ENCODE measurements at places on chromosomes 4 and X.

DNA sequence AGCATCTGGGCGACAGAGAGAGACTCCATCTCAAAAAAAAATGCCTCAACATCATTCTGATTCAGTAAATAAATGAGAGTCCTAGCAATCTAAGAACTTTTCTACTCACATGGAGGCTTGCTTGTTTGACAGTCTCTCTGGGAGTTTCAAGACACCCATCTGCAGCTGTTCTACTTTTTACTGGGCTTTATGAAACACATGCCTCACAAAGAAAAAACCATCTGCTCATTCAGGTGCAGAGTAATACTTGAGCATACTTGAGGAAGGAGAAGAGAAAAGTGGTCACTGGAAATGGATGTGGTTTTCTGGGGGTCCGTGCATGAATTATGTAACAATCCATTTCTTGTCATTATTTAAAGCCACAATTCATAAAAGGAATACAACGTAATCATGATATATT is 87.1 kb upstream of the DDX53 start:
- DNase-seq: no peak

GRCh38 chr4:86296865-86297264 is 63.0 kb downstream of the MAPK10 start:
- no peak for DNase-seq

DNA sequence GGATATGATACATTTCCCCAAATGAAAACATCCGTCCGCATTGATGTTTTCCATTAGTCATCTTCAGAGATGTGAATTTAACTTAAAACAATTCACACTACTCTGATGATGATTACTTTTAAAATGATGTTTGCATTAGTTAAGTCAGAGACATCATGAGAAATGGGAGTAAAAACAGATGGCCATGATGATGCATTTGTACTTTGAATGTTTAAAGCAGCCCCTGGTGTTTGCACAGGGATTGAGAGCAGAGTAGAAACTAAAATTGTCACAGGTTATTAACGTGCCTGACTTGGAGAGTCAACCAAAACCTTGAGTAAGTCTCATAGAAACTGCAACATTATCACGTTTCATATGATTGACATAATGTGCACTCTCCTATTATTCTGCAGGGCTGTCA is 117.2 kb downstream of the CFAP299 start:
- no peak for DNase-seq

DNA sequence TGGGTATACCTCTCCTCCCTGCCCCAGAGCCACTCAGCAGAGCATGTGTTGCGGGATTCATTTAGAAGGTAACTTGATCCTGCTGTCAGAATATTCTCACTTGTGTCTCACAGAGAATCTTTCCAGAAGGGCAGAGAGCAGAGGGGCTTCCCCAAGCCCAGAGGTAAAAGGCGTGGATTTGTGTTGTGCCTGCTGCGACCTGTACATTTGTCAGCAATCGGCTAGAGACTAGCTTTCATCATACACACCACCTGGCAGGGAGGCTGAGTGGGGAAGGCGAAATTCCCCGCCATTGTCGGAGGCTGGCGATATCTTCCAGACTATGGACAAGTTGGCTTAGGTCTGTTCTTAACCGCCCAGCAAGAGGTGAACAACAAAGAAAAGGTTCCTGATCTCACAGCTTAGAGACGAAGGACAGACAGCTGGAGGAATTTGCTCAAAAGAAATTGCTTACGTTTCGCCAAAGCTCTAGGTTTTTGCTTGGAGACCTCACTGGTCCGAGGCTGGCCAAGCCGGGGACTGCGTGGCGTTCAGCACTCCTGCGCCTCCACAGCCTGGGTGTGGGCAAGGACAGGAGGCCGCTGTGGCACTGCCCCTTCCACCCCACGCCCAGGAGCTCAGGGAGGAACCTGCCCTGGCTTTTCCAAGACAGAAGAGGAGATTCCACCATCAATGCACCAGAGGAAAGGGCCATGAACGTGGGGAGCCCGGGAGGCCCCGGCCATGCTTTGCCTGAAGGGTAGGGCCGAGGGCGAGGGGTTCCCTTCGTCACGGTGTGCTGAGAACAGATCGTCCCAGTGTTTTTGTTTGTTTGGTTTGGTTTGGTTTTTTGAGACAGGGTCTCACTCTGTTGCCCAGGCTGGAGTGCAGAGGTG is 69.4 kb downstream of the DCTD start:
- DNase-seq: no peak

- no peak for DNase-seq
Measured at GRCh38 chr4:151150821-151151580, 51.6 kb downstream of the RPS3A start.

DNA sequence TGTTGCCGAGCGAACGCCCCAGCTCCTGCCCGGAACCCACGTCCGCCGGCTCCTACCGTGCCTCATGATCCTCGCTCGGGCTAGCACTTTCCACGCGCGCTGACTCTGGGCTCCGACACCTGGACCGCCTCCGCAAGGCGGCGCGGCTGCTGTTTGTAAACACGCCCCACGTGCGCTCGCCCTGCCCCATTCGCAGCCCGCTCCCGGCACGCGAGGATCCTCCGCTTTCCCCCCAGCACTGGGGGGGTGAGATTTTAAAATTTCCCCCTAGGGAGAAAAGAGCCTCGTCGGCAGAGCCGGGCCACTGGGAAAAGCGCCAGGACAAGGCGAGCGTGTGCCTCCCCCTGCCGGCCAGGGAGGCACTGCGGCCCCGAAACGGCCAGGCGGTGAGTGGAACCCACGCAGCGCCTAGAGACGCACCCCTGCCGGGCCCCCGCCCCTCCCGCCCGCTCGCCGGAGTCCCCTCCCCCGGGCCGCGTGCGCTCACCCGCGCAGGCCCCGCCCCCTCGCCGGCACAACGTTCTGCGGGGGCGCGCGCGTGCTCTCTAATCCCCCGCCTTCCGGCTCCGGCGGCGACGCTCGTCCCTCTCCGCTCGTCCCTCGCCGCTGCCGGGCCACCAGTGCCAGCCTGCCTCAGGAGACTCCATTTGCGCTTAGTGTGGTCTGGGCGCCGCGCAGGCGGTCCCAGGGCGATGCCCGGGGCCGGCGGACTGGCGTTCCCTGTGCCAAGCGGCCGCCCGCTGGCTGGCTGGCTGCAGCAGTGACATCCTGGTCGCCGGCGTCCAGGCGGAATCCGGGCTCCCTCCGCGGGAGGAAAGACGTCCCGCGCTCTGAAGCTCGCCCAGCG is at the start of gene TIGD2:
TSS of gene TIGD2 (plus strand) at position 548 of the 847 bp plus-strand sequence. CDS start 1,442 bp downstream, outside the sequence.
- peak; percentile 82 for DNase-seq

GRCh38 chrX:23403849-23404248 is 69.2 kb downstream of the PTCHD1 start:
- no peak for DNase-seq

DNA sequence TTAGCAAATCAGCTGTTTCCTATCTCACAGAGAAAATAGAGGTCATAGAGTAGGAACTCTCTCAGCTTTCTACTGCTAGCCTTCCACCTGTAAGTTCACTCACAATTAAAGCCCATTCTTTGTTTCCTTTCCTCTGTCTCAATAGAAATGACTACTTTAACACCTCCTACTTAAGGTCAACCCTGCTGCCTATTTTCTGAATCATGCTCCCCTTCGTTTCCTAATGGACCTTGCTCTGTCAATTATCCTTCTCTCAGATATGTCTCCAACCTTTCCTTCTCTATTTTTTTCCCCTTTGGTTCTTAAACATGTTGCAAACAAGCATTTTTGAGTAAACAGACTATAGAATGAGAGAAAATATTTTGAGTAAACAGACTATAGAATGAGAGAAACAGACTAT is 5.1 kb upstream of the PAQR3 start:
- no peak for DNase-seq

DNA sequence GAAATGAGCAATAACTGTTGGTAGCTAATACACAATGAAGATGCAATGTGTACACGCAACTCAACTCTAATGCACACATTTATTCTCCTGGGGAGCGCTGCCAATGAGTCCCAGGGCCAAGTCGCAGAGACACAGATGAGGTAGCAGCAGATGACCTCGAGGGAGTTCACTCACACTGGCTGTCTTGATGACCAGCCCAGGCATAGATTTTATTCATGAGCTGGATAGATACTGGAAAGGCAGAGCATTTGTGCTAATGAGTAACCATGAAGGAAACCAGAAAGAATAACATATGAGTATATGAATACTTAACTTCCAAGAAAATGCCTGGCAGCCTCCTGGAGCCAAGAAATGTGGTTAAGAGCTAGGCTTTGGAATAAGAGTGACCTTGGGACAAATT is 42.3 kb downstream of the RASL11B start:
- no peak for DNase-seq

- no peak for DNase-seq
Measured at GRCh38 chr4:100117750-100118149, 72.5 kb downstream of the DDIT4L start.

- no peak for DNase-seq
Measured at GRCh38 chrX:139762400-139763183, 54.6 kb upstream of the MCF2 start.

DNA sequence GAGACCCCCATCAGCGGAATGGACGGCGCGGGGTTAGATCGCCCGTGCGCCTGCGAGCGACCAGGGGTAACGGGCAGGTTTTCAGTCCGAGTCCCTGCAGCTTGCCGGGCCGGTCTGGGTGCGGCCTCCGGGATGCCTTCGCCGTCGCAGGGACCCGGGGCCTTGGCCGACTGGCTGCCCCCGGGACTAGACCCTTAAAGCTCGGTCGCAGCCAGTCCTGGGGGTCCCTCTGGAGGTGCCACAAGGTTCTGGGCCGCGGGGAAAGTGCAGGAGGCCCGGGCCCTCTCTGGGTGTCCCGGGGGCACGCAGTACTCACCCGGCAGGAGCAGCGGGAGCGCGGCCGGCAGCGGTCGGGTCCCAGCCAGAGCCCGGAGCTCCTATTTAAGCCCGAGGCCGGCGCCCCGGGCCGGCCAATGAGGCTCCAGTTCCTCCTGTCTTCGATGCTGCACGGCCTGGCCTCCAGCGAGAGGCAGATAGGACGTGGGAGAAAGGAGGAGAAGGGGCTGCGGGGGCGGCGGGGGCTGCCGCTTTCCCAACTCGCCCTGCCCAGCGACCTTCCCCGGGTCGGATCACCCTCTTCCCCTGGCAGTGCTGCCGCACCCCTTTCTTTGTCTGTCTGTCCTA is at the start of gene SPON2:
TSS of gene SPON2 (minus strand) at position 356 of the 624 bp plus-strand sequence.
- no peak for DNase-seq

DNA sequence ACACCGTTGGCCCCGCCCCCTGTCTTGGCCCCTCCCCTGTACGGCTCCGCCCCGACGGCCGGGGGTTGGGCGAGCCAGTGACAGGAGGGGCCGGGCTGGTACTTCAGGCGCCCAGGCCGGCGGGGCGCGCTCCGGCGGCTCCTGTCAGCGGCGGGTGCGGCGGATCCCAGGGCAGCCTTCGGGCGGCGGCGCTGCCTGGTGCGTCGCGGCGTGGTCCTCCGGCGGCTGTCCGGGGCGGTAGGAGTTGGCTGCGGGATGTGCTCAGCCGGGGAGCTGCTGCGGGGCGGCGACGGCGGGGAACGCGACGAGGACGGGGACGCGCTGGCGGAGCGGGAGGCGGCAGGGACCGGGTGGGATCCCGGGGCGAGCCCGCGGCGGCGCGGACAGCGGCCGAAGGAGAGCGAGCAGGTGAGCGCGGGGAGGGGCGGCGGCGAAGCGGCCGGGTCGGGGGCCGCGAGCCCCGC is at the start of gene FAM241A:
TSS of gene FAM241A (plus strand) at position 129 of the 464 bp plus-strand sequence. CDS start at position 256, 127 bp downstream.
- DNase-seq: peak; percentile 79

DNA sequence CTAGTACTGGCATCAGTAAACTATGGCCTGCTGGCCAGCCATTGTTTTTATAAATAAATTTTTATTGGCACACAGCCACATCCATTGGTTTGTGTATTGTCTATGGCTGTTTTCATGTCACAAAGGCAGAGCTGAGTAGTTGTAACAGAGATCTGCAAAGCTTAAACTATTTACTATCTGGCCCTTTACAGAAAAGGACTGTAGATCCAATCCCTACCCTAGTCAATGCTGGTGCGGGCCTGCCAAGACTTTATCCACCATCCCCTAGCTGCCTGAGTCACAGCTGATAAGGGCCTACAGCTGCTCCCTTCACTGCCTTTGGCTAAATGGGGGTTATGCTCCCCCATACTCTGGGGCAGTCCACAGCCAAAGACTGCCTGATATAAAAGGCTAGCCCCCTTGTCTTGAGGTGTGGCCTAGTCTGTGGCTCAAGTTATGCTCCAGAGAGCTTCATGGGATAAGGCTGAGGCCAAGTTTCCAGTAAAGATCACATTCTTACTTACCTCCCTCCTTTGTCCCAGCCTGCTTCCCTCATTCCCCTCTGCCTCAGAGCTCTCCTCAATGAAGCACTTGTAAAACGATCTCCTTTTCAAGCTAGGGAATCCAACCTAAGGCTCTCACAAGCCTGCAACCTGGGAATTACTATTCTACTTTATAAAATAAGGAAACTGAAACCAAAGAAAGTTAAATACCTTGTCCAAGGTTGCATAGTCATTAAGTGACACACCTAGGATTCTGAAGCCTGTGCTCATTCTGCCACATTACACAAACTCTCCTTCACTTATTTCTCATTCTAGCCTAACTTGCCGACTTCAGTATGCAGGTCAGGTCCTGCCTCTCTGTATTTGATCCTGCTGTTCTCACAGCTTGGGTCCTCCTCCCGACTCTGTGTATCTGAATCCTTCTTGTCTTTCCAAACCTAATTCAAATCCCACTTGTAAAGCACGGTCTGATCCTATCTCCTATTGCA is 20.7 kb downstream of the ACE2 start:
- DNase-seq: peak; percentile 44

DNA sequence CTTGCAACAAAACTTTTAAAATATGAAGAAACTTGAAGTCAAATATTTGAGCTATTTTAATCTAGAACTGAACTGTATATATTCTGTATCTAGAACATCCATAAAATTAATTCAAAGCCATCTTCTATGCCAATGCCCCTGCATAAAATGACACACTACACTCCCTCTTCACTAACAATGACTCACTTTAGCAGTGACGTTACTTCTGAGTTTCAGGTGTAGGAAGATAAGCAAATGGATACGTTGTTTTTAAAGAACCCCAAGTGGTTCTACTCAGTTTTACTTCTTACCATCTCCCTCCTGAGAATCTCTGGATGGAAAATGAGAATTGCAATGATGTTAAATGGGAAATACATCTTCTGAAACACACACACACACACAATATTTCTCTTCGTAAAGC is 45.2 kb downstream of the CXXC4 start:
- DNase-seq: peak; percentile 27

- DNase-seq: no peak
Measured at GRCh38 chrX:109974906-109975655, 27.8 kb upstream of the TMEM164 start.

- no peak for DNase-seq
Measured at GRCh38 chr4:43452948-43453347, 560.4 kb downstream of the GRXCR1 start.

- no peak for DNase-seq
Measured at GRCh38 chr4:78441756-78442155, 109.8 kb upstream of the ANXA3 start.

GRCh38 chrX:64977830-64978229 is 1.6 kb upstream of the ZC4H2 start:
- peak; percentile 78 for DNase-seq

DNA sequence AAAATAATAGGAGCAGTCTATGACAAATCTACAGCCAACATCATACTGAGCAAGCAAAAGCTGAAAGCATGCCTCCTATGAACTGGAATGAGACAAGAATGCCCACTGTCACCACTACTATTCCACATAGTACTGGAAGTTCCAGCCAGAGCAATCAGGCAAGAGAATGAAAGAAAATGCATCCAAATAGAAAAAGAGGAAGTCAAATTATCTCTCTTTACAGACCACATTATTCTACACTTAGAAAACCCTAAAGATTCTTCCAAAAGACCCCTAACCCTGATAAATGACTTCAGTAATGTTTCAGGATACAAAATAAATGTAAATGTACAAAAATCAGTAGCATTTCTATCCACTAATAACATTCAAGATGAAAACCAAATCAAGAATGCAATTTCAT is 249.0 kb downstream of the STK32B start:
- no peak for DNase-seq

- DNase-seq: no peak
Measured at GRCh38 chr4:85656759-85657505, 182.0 kb downstream of the ARHGAP24 start.
